ENCODE measurements at places on chromosomes 13 and 19.

- no peak for DNase-seq
These were observed 22.6 kb downstream of the ERCC5 start for GRCh38 chr13:102868366-102868936.

GRCh38 chr13:111043575-111043982 lies 71.5 kb upstream of the ARHGEF7 start:
- DNase-seq, result no peak

DNA sequence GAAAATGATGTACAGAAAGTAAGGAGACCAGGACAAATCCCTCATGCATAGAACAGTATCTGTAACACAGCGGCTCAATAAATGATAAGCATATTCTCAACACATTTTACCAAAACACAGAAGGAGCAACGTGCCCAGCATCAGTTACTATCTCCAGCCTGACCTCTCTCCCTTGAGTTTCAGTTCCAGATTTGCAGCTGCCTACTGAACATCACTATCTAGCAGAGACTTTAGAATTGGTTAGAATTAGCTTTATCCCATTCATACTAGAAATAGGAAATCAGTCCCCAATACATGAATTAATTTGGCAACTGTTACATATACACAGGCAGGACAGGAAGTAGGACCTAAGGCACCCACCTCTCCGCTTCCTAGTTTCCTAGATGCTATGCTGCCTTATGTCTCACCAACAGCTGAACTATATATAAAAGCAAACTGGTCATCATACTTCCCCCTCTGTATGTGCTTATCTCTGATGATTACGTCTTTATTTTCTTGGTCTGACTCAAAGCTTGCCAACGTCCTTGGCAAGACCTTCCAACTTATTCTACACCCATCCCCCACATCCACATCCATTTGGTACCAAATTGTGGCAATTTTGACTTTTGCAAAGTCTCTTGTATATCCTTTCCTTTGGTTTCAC lies 61.1 kb downstream of the SACS start:
- DNase-seq, result no peak

GRCh38 chr19:38650911-38651584 lies 3.6 kb downstream of the ACTN4 start:
- no peak for DNase-seq

GRCh38 chr19:1796395-1797142 lies 15.5 kb downstream of the ATP8B3 start:
- no peak for DNase-seq

DNA sequence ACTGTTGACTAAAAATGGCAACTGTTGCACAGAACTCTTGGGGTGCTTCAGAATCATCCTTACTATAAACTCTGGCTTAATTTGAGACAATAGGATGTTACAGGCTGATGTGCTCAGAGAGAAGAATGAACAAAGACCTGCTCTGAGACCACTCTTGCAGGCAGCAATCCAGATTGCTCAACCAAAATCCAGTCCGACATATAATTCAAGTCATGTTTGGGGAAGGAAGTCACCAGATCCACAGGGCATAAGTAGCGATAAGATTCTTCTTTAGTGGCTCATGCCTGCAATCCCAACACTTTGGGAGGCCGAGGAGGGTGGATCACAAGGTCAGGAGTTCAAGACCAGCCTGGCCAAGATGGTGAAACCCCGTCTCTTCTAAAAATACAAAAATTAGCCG lies 20.6 kb downstream of the MTMR6 start:
- DNase-seq, result no peak

- no peak for DNase-seq
These were observed 8.3 kb upstream of the ZNF254 start for GRCh38 chr19:24078680-24079079.

DNA sequence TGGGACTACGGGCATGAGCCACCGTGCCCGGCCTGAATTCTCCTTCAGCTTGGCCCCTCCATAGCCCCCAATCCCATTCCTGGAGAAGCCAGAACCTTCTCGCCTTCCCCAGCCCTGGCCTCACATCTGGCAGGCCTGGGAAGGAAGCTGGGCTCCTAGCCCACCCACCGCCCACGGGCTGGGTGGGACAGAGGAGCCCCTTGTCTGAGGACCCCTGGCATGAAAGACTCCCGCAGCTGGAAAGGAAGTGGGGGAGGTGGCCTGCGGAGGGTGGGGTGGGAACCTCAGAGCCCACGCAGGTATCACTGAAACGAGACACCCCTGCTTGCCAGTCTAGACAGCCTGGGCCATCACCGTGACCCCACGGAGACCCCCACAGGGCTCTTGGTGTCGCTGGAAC lies 7.7 kb upstream of the NANOS3 start:
- DNase-seq, result no peak
